Cortex of kidney (tissue), 1 donor: ENCODE measurements at places on chromosomes 6 and 20.

DNA sequence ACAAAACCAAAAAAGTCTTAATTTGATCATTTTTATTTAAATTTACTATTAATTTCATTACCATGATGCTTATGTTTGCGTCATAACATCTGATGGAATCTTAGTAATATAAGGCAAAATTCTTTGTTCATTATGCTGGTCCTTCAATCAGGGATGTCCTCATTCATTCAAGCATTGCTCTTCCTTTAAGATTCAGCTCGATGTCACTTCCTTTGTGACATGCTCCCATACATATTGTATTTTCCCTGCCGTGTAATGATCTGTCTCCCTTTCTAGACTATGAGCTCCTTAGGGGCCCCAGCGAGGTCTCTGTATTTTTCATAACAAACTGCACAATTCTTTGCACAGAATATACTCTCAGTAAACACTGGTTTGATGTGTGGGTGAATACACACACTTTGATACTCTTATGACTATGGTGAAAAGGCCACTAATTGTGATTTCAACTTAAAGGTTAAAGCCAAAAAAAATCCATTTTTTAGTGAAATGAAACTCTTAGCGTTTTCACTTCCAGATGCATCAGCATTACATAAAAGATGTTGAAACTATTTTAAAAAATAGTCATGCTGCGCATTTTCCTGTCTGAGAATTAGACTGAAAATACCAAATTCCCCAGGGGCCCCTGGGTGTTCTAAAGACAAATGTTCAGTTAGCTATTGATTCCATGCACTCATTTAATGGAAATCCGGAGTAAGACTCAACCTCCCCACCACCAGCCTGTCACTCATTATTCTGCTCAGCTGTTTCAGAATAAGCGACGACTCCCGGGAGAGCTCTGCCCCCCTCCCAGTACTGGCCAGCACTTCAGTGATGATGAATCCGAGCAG is 169.7 kb downstream of the ATXN1 start:
- DNase-seq: no peak

GRCh38 chr6:129865013-129865412 is 3.9 kb upstream of the TMEM244 start:
- DNase-seq: no peak

GRCh38 chr20:15045246-15045645 is 707.8 kb upstream of the FLRT3 start:
- no peak for DNase-seq

- no peak for DNase-seq
These were observed 54.9 kb upstream of the OLIG3 start for GRCh38 chr6:137549106-137549505.

DNA sequence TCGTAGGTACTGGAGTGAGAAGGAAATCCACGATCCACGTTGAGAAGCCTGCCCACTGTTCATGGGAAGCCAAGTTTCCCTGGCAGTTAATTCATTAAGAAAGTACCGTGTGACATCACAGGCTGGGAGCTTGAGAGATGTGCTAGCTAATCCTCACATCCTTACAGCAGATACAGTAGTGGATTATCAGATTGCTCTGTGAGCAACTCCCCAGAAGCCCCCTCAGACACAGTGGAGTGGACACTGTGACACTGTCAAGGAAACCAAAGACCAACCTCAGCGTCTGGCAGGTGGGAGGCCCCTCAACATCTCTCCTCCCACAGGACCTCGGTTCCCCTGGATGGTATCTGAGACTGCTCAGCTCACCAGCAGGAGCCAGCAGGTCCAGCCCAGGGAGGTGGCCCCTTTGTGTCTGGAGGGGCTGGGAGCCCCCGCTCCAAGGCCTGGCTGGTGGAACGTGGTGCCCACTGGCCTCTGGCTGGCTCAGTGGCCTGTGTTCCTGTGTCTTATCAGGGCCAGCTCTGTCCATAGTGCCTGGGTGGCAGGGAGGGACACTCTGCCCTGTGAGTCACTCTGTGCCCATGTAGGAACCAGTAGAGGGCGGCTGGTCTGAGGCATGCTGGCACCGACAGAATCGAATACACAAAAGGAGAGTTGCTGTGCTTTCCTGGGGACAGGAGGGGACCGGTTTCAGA is 7.2 kb downstream of the PYGB start:
- DNase-seq: no peak

DNA sequence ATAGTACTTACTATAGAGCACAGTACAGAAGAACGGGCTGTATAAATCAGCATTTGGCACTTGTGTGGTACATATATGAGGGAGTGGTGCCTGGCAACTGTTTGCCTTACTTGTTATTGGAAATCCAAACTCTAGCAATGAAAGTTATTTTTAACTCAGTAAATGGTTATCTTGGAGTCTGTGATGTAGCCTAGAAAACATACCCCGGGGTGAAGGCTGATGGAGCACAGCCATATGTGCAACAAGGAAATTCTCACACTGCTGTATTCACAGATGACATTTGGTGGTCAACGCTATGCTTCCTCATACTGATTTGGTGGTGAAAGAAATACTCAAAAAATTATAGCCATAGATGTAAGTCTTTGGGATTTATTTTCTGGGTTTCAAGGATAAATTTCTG is 807.5 kb upstream of the FLRT3 start:
- DNase-seq: no peak

GRCh38 chr20:34040300-34040995 is 46.7 kb downstream of the RALY start:
- no peak for DNase-seq

- DNase-seq: no peak
These were observed 37.6 kb downstream of the SULF2 start for GRCh38 chr20:47747669-47748031.

DNA sequence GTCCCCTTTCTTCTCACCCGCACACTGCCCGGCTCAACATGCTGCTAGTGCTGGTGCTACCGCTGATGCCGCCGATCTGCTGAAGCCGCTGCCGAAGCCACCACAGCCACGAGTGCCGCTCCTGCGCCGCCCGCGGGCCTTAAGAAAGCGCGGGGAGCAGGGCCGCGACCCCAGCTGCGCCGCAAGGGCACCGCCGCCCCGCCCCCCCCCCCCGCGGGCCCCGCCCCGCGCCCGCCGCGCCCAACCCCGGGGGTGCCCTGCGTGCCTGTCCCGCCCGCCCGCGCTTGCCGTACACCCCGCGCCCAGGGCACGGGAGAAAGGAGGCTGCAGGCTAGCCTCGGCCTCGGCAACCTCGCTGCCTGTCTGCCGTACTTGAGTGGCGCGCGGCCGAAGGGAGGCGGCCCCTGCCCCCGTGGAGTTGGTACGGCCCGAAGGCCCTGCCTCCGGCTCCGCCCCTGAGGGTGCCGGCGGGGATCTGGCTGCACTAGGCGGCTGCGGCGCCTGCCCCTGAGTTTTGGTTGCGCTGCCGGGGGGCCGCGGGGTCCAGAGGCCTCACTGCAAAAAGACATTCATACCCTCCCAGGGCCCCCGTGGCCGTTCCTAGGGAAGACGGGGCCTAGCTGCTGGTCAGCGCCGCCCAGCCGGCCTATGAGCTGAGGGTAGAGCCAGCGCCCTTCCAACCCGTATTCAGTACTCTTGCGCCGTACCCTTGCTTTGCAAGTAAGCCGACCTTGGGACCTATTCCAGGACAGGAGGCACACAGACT is at the start of gene SOD2:
SOD2 (minus strand) TSS at position 114 of the 766 bp plus-strand sequence; CDS start at position 40, 74 bp downstream.
- no peak for DNase-seq

- DNase-seq: no peak
These were observed 49.4 kb downstream of the PYGB start for GRCh38 chr20:25297141-25297905.

DNA sequence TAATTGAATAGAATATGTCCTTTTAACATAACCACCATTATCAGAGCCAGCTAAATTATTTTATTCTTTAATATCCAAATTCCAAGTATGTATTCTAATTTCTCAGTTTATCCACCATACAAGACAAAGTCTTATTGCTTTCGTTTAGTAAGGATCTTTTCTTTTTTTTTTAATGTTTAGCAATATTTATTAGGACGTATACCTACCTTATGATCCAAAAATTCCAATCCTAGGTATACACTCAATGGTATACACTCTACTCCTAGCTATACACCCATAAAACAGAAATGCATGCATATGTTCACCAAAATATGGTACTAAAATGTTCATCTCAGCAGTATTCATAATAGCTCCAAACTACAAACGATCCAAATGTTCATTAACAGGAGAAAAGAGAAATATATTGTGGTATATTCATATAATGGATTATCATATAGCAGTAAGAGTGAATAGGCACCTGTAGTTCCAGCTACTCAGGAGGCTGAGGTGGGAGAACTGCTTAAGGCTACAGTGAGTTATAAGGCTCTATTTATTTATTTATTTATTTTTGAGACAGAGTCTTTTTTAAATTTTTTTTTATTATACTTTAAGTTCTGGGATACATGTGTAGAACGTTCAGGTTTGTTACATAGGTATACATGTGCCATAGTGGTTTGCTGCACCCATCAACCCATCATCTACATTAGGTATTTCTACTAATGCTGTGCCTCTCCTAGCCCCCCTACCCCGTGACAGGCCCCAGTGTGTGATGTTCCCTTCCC is 17.3 kb downstream of the TNFAIP3 start:
- DNase-seq: no peak

DNA sequence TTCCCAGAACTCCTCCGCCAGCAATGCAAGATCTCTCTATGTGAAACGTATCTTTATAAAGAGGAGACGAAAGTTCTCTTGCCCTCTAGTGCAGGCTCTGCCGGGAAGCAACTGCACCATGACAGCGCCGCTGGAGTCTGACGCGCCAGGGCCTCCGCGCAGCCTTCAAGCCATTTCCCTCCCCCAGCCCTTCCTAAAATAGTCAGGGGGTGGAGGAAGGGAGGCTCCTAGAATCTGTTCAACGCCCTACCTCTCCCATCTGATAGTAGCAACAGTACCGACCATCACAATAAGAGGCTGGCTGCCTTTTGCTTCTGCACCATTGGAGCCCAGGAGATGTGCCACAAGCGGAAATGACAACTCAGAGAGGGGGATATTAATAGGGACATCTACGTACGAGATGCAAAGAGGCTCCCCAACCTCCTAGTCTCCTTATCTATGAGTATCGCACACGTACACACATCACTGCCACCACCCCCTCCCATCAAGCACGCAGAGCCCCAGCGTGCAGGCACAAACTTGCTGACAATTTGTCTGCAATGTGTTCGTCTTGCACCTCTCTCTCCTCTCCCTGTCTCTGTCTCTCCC is 1.0 kb downstream of the SYNE1 start:
- DNase-seq: no peak

DNA sequence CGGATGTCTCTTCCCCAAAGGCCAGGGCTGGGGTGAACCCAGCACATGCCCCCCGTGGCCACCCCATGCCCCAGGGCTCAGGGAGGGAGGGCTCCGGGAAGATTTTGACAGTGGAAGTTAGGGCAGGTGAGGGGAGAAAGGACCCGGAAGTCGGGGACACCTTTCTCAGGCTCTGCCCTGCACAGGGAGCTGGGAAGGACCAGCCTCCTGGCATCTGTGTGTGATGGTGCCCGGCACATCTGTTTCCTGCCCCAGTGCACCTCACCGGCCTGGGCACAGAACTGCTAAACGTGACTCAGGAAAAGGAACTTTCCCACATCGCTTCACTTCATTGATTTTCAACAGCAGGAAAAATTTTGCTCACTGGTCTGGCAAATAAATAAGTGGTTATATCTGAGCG is 141.1 kb upstream of the AFDN start:
- no peak for DNase-seq
